ENCODE measurements at places on chromosomes 13 and 19.

GRCh38 chr13:104002216-104002615 lies 936.0 kb upstream of the SLC10A2 start:
- DNase-seq, result no peak

DNA sequence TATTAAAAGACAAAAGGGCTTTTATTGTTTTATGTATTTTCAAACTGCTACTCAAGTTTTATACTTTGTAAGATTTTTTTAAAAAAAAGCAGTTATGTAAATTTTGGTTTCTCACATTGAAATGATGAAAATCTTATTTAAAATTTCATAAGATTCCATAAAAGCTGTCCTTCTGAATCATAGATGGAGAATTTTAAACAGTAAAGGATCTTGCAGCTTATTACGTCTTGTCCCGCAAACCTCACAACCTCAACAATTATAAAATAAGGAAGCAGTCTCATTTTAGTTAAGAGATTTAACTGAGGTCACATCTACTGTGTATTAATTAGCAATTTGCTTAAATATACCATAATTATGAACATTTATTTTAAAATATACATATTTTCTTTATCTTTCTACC lies 581.0 kb upstream of the SPRY2 start:
- no peak for DNase-seq

- no peak for DNase-seq
Observed at GRCh38 chr19:7000816-7001215, 20.4 kb downstream of the MBD3L2B start.

DNA sequence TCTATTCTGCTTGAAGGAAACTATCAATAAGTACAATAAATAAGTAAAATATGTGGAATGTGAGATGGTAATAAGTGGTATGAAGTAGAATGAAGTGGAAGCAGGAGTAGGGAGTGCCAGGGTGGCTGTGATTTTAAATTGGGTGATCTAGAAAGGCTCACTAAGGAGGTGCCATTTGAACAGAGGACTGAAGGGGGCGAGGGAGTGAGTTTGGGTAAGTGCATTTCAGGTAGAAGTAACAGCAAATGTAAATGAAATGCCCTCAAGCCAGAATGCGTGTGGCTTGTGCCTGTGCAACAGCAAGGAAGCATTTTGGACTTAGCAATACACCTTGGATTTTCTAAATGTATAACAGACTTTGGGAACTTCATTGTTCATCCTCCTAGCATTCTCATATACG lies 77.1 kb downstream of the CCNA1 start:
- no peak for DNase-seq

DNA sequence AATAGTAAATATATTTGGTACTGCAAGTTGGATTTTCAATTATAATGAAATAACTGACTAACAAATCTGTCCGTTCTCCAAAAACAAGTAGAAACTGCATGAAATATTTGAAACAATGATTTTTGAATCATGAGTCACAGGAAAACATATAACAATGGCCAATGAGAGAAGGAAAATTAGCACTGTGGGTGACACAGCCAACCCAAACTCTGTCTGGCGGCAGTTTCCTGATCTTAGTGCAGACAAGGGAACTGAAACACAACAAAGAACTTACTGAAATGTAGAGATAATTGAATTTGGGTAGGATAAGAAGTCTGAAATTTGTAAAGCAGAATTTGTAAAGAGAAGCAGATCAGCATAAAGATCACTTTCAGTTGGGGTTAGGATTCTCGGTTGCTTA lies 2743.3 kb upstream of the PCDH20 start:
- peak; percentile 2 for DNase-seq

- DNase-seq, result no peak
Observed at GRCh38 chr13:32311188-32311897, 3.8 kb downstream of the ZAR1L start.

GRCh38 chr13:111265701-111266035 lies 54.8 kb upstream of the TEX29 start:
- DNase-seq, result no peak

GRCh38 chr13:103935117-103935516 lies 868.9 kb upstream of the SLC10A2 start:
- DNase-seq, result no peak

DNA sequence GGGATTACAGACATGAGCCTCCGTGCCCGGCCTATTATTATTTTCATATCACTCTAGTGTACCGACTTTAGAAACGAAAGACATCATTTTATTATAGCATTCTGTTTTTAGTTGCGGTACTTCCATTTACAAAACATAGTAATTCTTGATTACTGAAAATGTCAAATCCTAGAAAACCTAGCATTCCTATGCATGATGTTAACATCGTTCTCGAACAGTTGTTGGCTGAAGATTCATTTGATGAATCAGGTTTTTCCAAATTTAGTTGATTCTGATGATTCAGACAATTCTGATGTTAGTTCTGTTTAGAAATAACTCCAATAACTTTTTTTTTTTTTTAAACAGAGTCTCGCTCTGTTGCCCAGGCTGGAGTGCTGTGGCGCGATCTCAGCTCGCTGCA lies 11.5 kb upstream of the MTRF1 start:
- no peak for DNase-seq

DNA sequence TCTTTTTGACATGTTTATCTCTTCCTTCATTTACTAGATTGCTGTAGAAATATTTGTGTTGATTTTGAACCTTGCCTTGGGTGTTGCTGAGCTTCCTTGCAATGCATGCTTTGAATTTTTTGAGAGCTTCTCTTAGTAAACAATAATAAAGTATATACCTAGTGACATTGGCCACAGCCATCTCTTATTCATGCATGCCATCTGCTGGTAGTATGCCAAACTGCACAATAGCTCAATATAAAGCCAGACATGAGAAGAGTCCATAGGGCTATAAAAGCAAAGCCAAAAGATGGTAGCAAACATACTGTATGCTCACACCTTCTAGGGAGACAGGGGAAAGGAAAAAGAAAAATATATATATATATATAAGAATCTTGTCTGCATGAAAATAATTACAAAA lies 18.9 kb upstream of the ZSCAN5A start:
- no peak for DNase-seq

- no peak for DNase-seq
Observed at GRCh38 chr19:18650468-18651041, 13.7 kb downstream of the KLHL26 start.

DNA sequence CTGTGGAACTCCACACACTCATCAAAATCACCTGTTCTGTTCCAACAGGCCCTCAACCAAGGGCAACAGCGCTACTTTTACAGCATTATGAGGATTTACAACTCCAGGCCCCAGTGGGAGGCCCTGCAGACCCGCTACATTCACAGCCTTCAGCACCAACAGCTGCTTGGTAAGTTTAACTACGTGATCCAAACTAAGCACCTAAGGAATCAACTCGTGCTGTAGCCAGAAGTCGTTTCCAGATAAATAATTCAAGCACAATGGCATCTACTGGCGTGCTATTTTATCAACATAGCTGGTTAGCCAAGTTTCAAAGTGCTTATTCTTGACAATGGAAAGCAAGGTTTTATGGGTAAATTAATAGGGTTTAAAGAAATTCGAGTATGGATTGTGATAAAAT lies 5.3 kb downstream of the FAM216B start:
- no peak for DNase-seq

GRCh38 chr19:28397306-28397705 lies 815.6 kb downstream of the UQCRFS1 start:
- no peak for DNase-seq

DNA sequence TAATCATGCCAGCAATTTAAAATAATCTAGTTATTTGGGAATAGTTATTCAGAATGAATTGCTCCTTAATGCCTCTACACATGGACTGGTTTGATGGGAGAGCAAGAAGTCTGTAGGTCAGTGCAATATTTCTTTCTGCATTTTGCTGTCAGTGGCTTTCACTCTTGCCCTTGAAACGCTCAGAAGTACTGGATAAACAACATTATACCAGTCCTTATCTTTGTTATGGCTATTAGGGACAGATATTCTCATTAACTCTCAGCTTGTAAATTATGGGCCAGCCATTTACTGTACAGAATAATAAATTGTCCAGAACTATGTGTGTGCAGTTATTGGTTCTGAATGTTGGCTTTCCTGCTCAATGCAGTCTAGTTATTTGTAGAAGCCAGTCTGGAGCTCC lies 224.4 kb downstream of the OXGR1 start:
- no peak for DNase-seq

GRCh38 chr19:40417643-40417981 lies 4.4 kb upstream of the PRX start:
- no peak for DNase-seq

- DNase-seq, result no peak
Observed at GRCh38 chr19:10290876-10291553, 1.3 kb downstream of the ICAM5 start.

- DNase-seq, result no peak
Observed at GRCh38 chr13:49615836-49616675, 12.3 kb upstream of the ARL11 start.

DNA sequence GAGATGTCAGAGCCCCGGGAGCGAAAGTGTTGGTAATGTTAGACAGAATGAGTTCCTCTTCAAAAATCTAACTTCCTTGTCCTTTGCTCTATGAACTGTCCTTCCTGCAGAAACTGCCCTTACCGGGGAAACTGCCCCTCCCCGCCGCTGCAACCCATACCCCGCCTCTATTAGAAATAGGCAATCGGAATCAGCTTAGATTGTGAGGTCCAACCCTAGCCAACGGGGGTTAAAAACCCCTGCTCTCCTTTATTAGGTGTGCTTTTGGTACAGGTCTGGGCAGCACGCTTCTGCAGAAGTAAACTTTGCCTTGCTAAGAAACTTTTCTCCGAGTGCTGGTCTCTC lies 11.5 kb upstream of the CAPNS1 start:
- no peak for DNase-seq

DNA sequence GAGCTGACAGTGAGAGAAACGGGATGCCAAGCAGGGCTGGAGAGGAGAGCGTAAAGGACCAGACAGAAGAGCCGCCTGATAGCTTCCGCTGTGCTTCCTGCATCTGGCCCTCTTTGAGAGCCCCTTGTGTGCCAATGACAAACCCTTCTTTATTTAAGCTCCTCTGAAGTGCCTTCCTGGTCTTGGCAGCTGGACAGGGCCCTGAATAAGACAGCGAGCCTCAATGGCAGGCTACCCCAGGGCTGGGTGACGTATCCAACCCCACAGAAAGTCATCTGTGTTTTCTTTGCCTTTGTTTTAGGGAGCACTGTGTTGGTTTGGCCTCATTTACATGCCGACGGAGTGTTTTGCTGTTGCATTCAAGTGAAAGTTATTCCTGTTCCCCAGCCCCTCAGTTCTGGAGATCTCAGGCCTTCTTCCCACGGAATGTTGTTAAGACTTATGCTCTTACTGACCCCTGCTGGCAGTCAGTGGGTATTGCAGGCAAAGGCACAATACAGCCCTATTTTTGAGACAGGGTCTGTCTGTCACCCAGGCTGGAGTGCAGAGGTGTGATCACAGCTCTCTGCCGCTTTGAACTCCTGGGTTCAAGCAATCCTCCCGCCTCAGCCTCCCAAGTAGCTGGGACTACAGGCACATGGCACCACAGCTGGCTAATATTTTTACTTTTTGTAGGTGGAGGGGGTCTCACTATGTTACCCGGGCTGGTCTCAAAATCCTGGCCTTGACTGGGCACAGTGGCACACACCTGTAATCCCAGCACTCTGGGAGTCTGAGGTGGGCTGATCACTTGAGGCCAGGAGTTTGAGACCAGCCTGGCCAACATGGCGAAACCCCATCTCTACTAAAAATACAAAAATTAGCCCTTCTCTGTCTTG lies 16.8 kb downstream of the CCL25 start:
- DNase-seq, result no peak

DNA sequence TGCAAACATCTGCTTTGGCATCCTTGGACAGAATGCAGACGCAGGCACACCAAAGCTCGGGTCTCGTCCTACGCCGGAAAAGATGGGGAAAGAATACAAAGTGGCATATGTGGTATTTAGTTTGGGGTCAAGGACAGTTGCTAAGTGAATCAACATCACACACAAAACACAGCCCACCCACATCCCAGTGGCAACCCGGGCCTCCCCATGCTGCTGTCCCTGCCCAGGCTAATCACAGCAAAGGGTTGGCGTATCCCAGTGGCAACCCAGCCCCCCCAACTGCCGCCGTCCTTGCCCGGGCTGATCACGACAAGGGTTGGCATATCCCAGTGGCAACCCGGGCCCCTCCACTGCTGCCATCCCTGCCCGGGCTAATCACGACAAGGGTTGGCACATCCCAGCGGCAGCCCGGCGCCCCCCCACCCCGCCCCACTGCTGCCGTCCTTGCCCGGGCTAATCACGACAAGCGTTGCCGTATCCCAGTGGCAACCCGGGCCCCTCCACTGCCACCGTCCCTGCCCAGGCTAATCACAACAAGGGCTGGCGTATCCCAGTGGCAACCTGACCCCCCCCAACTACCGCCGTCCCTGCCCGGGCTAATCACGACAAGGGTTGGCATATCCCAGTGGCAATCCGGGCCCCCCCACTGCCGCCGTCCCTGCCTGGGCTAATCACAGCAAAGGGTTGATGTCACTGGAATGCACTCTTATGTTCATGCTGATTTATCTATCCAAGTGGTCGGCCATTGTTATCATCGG lies 167.8 kb upstream of the SOX1 start:
- DNase-seq, result no peak

DNA sequence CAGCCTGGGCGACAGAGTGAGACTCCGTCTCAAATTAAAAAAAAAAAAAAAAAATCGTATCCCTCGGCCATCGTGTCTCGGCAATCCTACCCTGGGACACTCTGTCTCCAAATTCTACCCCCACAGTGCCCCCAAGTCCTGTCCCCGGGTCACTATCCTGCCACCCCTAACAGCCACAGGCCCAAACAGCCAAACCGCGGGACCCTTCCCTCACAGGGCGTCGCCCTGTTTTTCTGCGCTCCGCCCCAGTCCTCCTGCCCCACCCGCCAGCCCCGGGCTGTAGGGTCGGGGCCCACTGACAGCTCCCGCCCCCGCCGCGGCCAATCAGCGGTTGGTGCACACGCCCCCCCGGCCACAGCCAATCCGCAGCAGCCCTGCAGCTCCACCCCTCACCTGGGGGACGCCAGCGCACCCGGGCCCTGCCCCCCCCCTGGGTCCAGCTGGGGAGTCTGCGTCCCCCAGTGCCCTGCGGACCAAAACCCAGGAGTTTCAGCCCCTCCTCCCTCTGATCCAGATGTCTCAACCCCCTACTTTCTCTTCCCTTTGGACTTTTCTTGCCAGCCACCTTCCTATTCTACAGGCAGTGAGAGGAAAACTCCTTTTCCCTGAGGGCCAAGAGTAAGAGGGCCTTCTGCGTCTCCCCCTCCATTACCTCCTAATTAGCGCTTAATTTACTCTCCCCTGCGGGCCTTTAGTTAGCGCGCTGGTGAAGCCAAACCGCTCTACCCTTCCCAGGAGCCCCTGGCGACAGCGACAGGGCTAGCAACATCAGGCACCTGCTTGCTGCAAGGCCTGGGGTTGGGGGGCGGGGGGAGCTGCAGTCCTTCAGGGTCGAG lies 1.5 kb upstream of the BCAT2 start:
- DNase-seq, result no peak

DNA sequence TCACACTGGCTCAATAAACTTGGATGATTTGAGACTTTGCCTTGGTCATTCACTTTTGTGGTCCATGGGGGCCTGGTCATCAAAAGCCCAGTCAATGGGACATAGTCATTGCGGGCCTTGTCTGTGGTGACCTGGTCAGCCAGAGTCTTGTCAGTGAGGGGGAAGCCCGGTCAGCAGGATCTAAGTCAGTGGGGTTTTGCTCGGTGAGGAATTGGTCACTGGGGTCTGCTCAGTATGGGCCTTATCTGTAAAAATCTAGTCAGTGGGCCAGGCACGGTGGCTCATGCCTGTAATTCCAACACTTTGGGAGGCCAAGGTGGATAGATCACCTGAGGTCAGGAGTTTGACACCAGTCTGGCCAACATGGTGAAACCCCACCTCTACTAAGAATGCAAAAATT lies 63.7 kb upstream of the TPM4 start:
- no peak for DNase-seq

Data from HS-27A (cell line).